Renal cortex interstitium (tissue), 15 donors: ENCODE measurements at places on chromosomes 2 and 18. TPM values are rescaled to one million over a fixed set of nuclear protein-coding genes. Genes with fewer than 3 reads are reported as not detected.

GRCh38 chr2:28544405-28544921 is 48.6 kb downstream of the PLB1 start:
- DNase-seq = no peak

DNA sequence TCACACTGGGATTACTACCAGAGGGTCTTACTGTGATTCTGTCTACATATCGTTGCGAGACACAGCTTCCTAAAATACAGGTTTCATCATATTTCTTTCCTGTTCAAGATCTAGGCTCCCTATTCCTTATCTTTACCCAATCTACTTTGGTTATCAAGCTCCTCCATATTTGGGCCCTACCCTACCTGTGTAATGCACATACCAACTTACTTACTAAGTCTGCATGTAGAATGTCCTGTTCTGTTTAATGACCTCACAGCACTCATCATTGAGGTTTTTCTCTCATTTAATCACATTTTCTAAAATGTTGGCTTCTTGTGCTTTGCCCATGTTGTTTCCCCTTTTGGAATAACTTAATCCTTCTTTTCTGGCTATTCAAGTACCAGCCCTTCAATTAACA is 551.1 kb downstream of the ZEB2 start:
- no peak for DNase-seq

GRCh38 chr2:69624131-69624530 is 19.4 kb downstream of the AAK1 start:
- DNase-seq = no peak

- no peak for DNase-seq
Observed at GRCh38 chr18:6444466-6445228, 29.9 kb upstream of the L3MBTL4 start.

- no peak for DNase-seq
Observed at GRCh38 chr2:63712748-63713147, 124.0 kb downstream of the MDH1 start.

The RIT2 gene
- 0.09 TPM for polyA plus RNA-seq

DNA sequence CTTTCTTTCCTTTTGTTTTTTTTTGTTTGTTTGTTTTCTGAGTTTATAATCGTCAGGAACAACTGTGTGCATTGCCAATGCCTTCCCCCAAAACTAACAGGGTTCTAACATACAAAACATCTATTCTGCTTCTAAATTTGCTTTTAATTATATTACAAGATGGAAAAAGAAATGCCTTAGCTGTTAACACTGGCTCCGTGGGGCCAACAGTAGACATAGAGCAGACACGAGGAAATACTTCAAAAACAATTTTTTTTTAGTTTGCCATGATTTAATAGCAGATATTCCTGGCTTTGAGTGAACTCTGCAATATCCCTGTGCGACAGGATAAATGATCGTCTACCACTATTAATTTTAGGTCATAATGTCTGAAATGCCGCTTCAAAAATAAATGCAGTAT is 153.3 kb upstream of the HNRNPA3 start:
- no peak for DNase-seq

The XDH gene
- 0.47 TPM for polyA plus RNA-seq

DNA sequence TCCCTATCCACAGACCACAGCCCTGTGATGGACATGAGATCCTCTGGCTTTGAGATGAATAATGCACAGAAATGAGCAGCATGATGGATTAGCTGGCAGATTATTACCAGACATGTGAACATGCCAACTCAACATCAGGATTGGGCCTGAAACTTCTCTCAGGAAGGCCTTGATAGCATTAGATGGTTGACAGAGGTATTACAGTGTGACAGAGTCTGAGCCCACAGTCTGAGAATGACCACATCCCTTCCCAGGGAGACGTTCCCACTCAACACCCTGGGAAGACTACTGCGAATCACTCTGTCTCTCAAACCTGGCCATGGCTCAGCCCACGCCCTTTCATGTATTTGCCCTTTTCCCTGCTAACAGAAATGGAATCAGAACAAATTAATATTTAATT is 66.9 kb downstream of the BCL11A start:
- DNase-seq = no peak

The SERPINE2 gene
- polyA plus RNA-seq = 111 TPM
